Heart right ventricle (tissue), 16 donors: ENCODE measurements at places on chromosomes 16 and 17. TPM values are rescaled to one million over a fixed set of nuclear protein-coding genes. Genes with fewer than 3 reads are reported as not detected.

The RSAD1 gene
- 47.9 TPM for polyA plus RNA-seq

The GRIN2C gene
- 0.44 TPM for polyA plus RNA-seq

The EVI2A gene
- 2.0 TPM for polyA plus RNA-seq

GRCh38 chr16:50316102-50316847, 49.9 kb downstream of the ADCY7 start:
- no peak for DNase-seq

DNA sequence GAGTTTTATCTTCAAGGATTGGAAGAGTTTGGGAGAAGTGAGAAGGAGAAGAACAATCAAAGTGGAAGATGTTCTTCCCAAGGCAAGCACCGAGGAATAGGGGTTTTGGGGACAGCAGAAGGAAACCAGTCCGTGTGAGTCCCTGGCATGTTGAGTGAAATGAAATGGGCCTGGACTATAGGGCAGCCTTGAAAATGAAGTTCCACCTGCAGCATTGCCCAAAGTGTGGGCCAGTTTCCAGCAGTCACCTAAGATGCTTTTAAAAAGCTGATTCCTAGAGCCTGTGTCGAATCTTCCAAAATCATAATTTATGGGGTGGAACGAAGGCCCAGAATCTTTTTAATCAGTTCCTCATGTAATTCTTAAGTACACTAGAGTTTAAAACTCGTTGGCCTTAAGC, 59.9 kb upstream of the DNAH9 start:
- no peak for DNase-seq

DNA sequence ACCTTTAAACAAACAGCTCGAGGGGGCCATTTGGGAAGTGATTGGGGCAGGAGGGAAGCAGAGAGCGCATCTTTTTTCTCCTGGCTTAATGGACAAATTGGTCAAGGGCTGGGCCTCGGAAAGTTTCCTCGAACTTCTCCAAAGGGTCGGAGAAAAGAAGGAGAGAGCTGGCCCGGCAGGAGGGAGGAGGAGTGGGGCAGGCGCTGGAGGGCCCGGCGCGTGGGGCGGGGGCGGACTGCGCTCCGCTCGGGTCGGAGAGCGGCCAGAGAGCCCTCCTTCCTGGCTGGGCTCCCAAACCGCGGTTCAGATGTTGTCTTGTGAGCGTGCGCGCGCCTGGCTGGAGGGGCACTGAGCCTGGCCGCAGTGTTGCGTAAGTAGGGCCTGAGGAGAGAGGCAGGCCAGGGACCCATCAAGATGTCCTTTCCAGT, 1.2 kb downstream of the MMP2 start:
- peak; percentile 87 for DNase-seq

- no peak for DNase-seq
These were observed 28.2 kb downstream of the SNN start for GRCh38 chr16:11696266-11697012.

- no peak for DNase-seq
These were observed 1.6 kb downstream of the SGCA start for GRCh38 chr17:50167371-50167770.
